Activated naive CD4-positive, alpha-beta T cell treated with anti-CD3 and anti-CD28 coated beads for 36 hours (primary cell): ENCODE measurements at places on chromosomes 5 and 9.

- no peaks in the 10 kb centered on the region for H3K4me1 ChIP-seq
- H3K4me3 ChIP-seq: no peak overlapping the region
- H3K27me3 ChIP-seq: no peaks in the 10 kb centered on the region
- H3K36me3 ChIP-seq: no peaks in the 10 kb centered on the region
- DNase-seq: no peak
- no peak overlapping the region for H3K27ac ChIP-seq
Observed at GRCh38 chr5:173716058-173716682, 99.7 kb upstream of the BOD1 start.

DNA sequence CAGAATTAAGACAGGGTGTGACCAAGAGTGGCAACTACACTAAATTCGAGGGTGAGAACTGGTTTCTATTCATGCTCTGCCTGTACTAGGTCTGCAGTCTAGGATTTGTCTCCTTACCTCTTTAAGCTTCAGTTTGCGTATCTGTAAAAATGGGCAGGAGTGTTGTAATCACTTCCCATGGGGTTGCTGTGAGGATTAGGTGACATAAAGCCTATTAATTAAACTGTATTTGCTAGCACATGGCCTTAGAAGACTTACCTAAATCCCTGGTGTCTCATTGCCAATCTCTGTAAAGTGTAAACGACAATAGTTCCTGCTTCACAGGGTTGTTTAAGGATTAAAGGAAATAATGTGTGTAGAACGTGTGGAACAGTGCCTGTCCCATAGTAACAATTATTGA is 193.6 kb downstream of the DRD1 start:
- H3K4me3 ChIP-seq: no peak overlapping the region
- no peak overlapping the region for H3K27ac ChIP-seq
- peaks cover 8% of the 10 kb centered on the region for H3K4me1 ChIP-seq
- peaks cover 13% of the 10 kb centered on the region for H3K27me3 ChIP-seq

DNA sequence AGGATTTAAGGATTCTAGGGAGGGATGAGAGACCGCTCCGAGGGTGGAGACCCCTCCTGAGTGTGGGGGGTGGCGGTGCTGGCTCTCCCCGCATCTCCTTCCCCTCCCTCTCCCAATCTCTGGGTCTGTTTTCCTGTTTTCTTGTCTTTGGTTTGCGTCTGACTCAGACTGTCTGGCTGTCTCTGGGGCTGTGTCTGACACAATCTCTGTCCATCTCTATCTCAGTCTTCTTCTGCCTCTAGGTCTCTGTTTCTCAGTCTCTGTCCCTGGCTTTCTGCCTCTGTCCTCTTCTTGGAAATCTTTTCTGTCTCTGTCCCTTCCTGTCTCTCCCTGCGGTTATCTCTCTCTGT is 196 bp upstream of the GRM6 start:
- H3K27ac ChIP-seq: no peak overlapping the region
- H3K27me3 ChIP-seq: peaks cover 37% of the 10 kb centered on the region
- no peak for DNase-seq
- peaks cover 11% of the 10 kb centered on the region for H3K4me1 ChIP-seq
- no peaks in the 10 kb centered on the region for H3K36me3 ChIP-seq

DNA sequence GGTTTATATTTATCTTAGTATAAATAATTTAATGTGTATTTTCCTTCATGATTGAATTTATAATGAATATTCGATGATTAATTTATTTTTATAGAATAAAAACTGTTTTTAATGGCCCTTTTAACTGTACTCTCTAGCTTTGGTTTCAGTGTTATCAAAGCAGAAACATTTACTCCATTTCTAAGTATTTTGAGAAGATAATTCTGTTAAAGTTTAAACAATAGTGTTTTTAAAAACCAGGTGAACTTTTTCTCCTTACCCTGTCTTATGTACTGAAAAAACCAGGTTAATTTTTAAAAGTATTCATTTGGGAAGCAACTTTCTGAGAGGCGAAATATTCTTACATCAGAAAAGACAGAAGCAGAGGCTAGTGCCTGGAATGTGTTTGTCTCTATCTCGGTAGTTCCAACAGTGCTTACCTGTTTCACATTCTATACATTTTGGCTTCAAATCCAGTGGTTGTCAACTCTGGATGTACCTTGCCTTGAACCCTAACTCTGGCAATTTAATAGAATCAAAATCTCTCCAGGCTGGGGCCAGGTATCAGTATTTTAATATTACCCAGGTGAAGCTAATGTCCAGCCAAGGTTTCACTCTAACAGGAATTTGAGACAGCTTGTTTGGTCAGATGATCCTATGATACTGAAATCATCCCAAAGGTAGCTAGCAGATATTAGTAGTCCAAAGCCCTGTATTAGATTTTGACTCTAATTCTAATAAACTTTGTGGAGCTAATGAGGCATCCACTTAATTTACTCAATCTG is 434.4 kb downstream of the PDE4D start:
- no peak overlapping the region for H3K4me3 ChIP-seq
- peaks cover 5% of the 10 kb centered on the region for H3K27me3 ChIP-seq
- DNase-seq: no peak

DNA sequence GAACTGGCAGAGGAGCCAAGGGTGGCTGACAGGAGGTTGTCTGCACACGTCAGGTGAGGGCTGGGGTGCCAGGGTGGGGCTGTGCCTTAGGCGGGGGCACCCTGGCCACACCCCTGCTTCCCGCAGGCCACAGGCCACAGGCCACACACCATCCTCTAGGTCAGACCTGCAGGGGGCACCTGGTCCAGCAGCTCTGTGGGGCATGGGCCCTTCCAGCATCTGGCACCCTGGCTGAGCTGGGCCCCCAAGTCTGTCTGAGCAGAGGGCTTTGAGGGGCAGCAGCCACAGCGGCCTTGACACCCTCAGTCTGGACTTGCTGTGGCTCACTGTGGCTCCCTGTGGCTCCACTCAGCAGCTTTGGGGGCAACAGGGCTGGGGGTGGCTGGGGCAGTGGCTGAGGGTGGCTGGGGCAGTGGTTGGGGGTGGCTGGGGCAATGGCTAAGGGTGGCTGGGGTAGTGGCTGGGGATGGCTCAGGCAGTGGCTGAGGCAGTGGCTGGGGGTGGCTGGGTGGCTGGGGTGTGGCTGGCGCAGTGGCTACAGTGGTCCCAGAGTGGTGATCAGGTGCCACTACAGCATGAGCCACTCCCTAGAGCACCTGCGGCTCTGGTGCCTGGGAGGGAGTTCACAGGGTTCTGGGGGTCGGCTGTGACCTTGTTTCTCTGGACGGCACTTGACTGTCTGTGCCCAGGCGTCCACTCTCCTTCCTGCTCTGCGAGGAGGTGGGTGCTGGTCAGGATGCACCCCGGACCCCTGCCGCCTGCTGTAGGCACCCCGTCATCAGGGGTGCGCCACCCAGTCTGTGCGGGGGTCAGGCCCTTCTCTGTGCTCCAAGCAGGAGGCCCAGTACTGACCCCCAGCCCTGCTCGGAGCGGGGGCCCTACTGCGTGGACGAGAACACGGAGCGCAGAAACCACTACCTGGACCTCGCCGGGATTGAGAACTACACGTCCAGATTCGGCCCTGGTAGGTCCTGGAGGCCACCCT is 27.1 kb downstream of the NKD2 start:
- no peak overlapping the region for H3K4me3 ChIP-seq
- H3K27ac ChIP-seq: no peak overlapping the region
- H3K4me1 ChIP-seq: no peaks in the 10 kb centered on the region
- H3K27me3 ChIP-seq: no peaks in the 10 kb centered on the region

DNA sequence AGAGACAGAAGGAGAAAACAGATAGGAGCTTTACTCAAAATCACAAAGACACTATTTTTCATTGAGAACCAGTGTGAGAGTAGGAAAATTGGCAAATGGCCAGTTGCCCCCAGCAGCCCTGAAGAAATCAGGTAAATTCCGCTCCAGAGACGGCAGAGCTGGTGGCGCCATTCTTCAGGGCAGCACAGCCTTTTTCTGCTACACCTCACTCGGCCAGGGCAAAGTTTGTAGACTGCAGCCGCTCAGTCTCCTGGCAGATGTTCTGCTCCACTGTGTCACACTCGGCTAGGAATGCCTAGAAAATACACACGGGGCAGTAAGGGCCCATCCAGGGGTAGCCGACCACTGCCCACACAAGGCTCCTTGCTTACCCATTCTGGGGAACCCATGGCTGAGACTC is 9.5 kb downstream of the BAG1 start:
- H3K27me3 ChIP-seq: no peaks in the 10 kb centered on the region
- H3K36me3 ChIP-seq: peaks cover 37% of the 10 kb centered on the region
- no peak for DNase-seq
- peaks cover 2% of the 10 kb centered on the region for H3K4me1 ChIP-seq
- no peak overlapping the region for H3K4me3 ChIP-seq

- H3K27ac ChIP-seq: no peak overlapping the region
- no peaks in the 10 kb centered on the region for H3K36me3 ChIP-seq
- no peak overlapping the region for H3K4me3 ChIP-seq
- H3K27me3 ChIP-seq: no peaks in the 10 kb centered on the region
- DNase-seq: no peak
Observed at GRCh38 chr9:4508907-4509589, 18.8 kb downstream of the SLC1A1 start.

GRCh38 chr5:173453167-173453566 is 125.0 kb upstream of the STC2 start:
- H3K36me3 ChIP-seq: no peaks in the 10 kb centered on the region
- DNase-seq: no peak
- no peak overlapping the region for H3K4me3 ChIP-seq

DNA sequence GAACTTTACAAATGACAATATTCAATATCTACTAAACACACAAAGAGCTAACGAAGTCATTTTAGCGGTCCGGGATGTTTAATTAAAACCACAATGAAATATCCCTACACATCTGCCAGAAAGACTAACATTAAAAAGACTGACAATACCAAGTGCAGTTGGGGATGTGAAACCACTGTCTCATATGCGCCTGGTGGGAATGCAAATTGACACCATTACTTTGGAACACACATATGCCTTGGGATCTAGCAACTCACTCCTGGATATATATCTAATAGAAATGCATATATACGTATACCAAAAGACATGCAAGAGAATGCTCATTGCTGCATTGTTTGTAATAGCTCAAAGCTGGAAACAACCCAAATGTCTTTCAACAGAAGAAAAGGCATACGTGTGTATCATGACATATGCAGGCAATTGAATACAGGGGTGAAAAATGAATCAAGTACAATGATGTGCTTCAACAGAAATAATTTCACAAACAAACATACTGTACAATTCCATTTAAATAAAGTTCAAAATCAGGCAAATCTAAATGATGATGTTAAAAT is 153.3 kb downstream of the CARTPT start:
- DNase-seq: no peak
- no peak overlapping the region for H3K4me3 ChIP-seq
- no peak overlapping the region for H3K27ac ChIP-seq
- no peaks in the 10 kb centered on the region for H3K36me3 ChIP-seq

DNA sequence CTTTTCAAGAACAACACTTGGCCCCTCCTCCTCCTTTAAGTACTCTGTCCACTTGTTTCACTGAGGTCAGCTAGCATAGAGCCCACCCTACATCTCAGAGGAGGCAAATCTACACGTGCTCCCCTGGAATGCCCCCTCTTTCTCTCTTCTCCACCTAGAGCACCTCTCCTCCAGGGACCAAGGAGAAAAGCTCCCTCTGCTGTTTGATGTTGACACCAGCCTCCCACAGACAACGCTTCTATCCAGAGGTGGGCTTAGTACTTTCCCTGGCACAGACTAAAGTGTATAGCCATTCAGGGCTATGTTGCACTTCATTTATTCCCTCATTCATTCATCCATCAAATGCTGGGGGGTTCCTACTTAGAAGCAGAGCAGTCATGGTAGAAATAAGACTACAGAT is 68.2 kb upstream of the TAF1L start:
- no peaks in the 10 kb centered on the region for H3K36me3 ChIP-seq
- no peak overlapping the region for H3K4me3 ChIP-seq
- H3K27me3 ChIP-seq: no peaks in the 10 kb centered on the region
- H3K27ac ChIP-seq: no peak overlapping the region
- no peaks in the 10 kb centered on the region for H3K4me1 ChIP-seq
- DNase-seq: no peak

- no peak overlapping the region for H3K27ac ChIP-seq
- H3K36me3 ChIP-seq: no peaks in the 10 kb centered on the region
- no peaks in the 10 kb centered on the region for H3K27me3 ChIP-seq
- DNase-seq: no peak
Observed at GRCh38 chr5:173916233-173916632, 28.1 kb downstream of the CPEB4 start.

DNA sequence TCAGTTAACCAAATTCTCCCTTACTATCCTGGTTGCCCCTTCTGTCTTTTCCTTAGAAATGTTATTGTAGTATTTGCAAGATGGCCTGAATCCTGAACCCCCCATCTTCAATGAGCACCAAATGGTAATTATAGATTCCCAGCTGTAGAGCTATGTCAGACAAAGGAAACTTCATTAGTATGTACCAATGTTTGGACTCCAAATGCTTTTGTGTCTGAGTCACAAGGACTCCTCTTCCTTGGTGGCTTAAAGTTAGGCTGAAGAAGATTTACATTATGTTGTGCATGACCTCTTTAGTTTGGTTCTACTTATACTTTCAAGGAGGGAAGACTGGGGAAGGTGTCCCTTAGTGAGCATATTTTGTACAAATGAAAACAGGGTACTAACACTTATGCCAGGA is 105.9 kb upstream of the CDKN2B start:
- no peaks in the 10 kb centered on the region for H3K36me3 ChIP-seq
- DNase-seq: no peak
- no peak overlapping the region for H3K27ac ChIP-seq
- H3K27me3 ChIP-seq: peaks cover 11% of the 10 kb centered on the region

GRCh38 chr9:26682796-26683496 is 209.7 kb downstream of the CAAP1 start:
- H3K4me1 ChIP-seq: no peaks in the 10 kb centered on the region
- no peak overlapping the region for H3K27ac ChIP-seq
- H3K36me3 ChIP-seq: no peaks in the 10 kb centered on the region
- DNase-seq: no peak
- H3K4me3 ChIP-seq: no peak overlapping the region
- H3K27me3 ChIP-seq: peaks cover 8% of the 10 kb centered on the region

- DNase-seq: no peak
- no peaks in the 10 kb centered on the region for H3K4me1 ChIP-seq
- H3K4me3 ChIP-seq: no peak overlapping the region
- H3K27ac ChIP-seq: no peak overlapping the region
Observed at GRCh38 chr5:11497651-11498050, 406.6 kb downstream of the CTNND2 start.

DNA sequence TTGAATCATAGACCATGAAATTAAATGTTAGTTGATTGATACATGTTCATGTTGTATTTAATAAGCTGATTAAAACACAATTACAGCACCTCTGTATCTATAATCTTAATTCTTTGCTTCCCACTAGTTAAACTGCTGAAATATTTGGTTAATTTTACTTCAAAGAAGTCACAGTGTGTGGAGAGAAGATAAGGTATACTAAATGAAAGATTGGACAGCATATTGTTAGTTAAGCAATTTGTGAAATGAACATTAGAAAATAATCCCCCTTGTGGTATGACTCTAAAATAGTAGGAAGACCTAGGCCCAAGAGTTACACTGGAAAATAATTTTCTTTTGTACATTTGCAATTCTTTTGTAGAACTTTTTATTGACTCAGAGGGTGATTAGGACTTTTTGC is 30.3 kb downstream of the MAN2A1 start:
- H3K36me3 ChIP-seq: peaks cover 19% of the 10 kb centered on the region
- no peak for DNase-seq

- H3K27me3 ChIP-seq: peaks cover 31% of the 10 kb centered on the region
- H3K4me1 ChIP-seq: no peaks in the 10 kb centered on the region
- no peak overlapping the region for H3K27ac ChIP-seq
- DNase-seq: no peak
- H3K4me3 ChIP-seq: no peak overlapping the region
Observed at GRCh38 chr5:73631500-73631899, 5.5 kb downstream of the ARHGEF28 start.
